ENCODE measurements at places on chromosomes 11 and 22. TPM values are rescaled to one million over a fixed set of nuclear protein-coding genes. Genes with fewer than 3 reads are reported as not detected.

Gene SYT13
- not detected for total RNA-seq

Gene HDHD5
- 23.5 TPM for total RNA-seq

Gene GLYAT
- total RNA-seq = not detected

Gene PDE2A
- total RNA-seq = not detected

Gene ST13
- total RNA-seq = 241 TPM

Gene MRPL11
- 64.6 TPM for total RNA-seq

Gene BCR
- total RNA-seq = 40.3 TPM

DNA sequence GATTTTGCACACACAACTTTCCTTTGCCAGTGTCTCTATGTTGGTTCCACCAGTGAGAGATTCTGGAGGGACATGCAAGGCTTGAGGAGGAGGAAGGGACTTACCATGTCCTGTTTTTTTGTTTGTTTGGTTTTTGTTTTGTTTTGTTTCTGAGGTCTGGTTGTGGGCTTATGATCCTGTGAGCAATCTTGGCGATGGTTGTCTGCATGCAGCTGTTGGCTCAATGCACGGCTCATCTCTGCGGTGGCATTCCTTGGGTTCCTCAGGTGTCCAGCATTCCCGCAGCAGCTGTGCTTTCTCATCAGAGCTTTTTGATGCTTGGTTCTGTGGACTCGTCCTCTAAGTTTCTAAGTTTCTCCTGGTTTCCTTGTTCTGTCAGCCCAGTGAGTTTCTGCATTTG lies 4.8 kb upstream of the NNMT start:
- no peak for DNase-seq

GRCh38 chr11:25456211-25456610 lies 875.7 kb upstream of the ANO3 start:
- no peak for DNase-seq

DNA sequence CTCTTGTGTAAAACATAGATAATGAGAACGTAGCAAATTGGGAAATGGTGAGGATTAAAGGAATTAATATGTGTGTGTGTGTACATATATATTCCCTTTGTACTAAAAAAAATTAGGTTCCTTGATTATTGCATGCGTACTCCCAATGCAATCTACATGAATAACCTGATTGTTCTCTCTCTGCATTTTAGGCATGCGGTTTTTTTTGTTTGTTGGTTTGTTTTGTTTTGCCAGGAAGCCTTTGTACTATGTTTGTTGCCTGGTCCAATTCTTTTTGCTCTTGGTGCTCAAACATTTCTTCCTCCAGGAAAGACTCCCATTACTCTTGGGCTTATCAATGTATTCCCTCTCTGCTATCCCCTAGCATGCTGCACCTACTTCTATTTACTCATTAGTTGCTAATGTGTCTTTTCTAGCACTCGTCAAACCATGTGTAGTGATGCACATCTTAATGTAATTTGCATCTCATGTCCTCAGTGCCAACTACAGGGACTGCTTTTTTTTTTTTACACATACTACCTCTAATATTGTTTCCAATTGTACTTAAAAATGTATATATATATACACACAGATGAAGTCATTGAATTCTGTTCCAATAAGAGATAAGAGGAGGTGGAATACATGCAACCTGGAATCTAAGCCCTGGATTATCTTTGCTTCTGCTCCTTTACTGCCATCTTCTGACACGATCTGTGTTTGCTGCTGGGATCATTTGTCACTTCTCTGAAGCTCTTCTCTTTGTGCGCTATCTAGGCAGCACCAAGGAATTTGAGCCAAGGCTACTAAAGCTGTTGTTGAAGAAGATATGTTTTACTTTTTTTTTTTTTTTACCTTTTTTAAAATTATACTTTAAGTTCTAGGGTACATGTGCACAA lies 197.2 kb upstream of the ANO3 start:
- DNase-seq = no peak
